ENCODE measurements at places on chromosomes 5 and 9.

DNA sequence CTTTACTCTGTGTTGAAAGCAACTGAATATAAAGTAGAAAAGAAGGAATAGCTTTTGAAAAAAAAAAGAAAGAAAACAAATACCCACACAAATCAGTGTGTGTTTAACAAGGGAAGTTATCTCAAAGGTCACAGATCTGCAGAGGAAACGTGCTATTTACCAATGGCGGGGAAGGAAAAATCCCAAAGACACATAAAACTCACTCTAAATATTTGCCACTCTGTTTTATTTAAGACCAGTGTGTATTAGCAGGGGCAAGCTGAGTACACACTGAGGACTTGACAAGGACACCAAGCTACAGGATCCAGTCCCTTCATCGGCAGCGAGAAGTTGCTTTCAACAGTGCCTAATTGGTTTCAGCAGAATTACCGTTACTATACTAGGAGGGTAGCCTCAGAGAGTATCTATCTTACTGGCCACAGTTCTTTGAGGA is 252.5 kb downstream of the DEPDC1B start:
- no peak for DNase-seq

DNA sequence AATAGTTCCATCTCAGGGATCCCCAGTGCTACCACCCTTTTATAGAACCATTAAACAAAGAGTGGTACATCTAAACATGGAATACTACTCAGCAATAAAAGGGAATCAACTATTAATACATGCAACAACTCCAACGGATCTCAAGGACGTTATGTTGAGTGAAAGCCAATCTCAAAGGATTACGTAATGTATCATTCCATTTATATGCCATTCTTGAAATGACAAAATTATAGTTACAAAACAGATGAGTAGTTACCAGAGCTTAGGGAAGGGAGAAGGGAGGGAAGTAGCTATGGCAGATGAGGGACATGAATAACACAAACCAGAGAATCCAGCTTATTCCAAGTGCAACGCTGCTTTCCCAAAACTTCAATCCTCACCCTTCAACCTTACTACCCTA is 69.5 kb downstream of the ACTL7B start:
- no peak for DNase-seq

- DNase-seq, result no peak
These were observed 215.2 kb downstream of the AUH start for GRCh38 chr9:91146391-91147019.

- no peak for DNase-seq
These were observed 141.0 kb downstream of the GADD45G start for GRCh38 chr9:89745601-89746376.

DNA sequence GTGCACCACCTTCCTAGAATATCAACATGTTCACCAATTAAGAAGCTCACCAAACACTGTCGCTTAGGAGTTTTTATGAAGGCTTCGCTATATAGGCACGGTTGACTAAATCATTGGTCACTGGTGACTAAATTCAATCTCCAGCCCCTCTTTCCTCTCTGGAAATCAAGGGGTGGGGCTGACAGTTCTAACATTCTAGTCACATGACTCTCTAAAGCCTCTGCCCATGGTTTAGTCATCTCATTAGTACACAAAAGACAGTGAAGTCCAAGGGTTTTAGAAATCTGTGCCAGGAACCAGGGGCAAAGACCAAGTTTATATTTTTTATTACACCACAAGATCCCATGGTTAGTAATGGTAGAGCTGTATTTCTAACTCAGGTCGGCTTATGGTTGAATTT is 243.2 kb downstream of the ELAVL2 start:
- DNase-seq, result no peak
